ENCODE measurements at places on chromosomes 1 and 21. TPM values are rescaled to one million over a fixed set of nuclear protein-coding genes. Genes with fewer than 3 reads are reported as not detected.

- DNase-seq = no peak
Observed at GRCh38 chr21:43307677-43308070, 119.3 kb downstream of the SIK1 start.

- DNase-seq = no peak
Observed at GRCh38 chr1:55275941-55276341, 60.8 kb upstream of the USP24 start.

GRCh38 chr1:98157524-98158313, 236.9 kb upstream of the DPYD start:
- no peak for DNase-seq

DNA sequence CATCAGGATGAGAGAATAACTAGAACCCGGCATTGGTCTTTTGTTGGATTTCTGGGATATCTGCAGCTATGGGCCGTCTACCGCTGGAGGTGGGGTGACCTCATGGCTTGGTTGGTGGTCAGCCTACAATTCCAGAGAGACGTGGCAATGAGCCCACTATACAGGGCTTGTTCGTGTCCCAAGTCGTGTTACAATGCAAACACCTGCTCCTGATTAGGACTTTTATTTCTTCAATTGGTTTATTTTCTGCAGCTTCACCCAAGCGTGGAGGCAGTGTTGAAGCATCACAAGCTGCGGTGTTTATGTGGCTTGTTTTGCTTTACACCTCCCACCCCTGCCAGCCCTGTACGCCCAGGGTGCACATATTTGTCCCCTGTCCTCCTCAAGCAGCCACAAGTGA, 211.7 kb upstream of the TMEM51 start:
- no peak for DNase-seq

GRCh38 chr1:234579967-234580366, 30.0 kb downstream of the IRF2BP2 start:
- DNase-seq = no peak

GRCh38 chr1:164774819-164775654, 216.1 kb downstream of the PBX1 start:
- no peak for DNase-seq

- no peak for DNase-seq
Observed at GRCh38 chr1:85661767-85662166, 46.5 kb downstream of the ZNHIT6 start.

DNA sequence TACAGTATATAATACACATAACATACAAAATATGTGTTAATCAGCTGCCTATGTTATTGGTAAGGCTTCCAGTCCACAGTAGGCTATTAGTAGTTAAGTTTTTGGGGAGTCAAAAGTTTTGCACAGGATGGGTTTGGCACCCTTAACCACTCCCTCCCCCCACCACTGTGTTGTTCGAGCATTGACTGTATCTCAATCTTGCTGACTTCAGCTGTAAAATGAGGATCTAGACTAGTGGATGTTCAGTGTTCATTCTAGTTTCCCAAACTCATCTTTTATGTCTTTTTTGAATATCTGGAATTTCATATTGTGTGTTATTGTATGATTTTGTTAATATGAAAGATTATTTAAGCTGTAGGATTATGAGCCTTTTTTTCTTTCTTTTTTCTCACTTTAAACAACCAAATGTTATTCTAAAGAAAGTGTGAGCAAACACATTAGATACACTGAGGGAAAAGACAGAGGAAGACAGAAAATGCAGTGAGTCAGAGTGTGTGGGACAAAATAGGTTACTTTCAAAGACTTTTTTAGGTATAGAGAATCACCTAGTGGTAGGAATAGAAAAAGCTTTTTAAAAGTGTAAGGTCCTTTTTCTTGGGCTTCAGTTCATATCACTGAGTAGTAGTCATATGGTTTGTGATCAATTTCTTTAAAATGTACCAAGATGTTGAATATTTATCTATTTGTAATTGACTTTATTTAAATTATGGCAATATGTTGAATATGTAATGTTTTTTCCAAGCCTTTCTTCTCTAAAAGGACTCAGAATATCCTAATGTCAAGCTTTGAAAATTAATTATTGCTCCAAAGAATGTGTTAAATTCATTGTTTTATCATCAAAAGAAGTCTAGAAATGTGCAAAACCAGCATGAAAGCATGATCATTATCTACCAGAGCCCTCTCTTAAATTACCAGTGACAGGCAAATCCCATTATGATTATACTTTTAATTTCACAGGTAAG, 17.9 kb upstream of the CENPF start:
- no peak for DNase-seq

Gene DNAJC11
- total RNA-seq = 29.5 TPM

DNA sequence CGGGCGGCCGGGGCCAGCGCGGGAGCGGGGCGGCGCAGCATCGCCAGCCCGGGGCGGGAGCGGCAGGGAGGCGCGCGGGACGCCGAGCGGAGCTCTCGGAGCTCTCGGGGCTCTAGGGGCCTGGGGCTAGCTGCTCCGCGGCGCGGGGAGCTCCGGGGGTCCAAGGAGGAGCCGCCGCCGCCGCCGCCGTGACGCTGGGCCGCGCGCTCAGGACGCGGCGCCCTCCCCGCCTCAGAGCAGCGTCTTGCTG, 147 bp downstream of the CLSTN1 start:
- DNase-seq = no peak

Gene OR13G1
- total RNA-seq = not detected

DNA sequence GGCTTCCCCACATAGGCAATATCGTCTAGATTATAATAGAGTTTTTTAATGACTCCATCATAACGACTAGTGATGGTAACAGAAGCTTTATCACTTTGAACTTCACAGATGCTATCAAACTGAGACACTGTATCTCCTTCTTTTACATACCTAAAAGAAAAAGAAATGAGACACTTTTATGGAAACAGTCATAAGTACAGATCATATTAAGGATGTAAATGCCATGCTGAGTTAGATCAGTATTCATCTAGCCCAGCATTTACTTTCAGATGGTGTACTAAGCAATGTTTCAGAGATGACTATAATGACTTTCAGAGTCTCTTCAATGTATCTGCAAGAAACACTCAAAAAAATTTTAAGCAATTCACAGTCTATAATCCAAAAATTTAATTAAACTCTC, 18.9 kb downstream of the DBT start:
- DNase-seq = no peak

GRCh38 chr1:1437904-1438376, 2.5 kb downstream of the VWA1 start:
- DNase-seq = peak; percentile 97

DNA sequence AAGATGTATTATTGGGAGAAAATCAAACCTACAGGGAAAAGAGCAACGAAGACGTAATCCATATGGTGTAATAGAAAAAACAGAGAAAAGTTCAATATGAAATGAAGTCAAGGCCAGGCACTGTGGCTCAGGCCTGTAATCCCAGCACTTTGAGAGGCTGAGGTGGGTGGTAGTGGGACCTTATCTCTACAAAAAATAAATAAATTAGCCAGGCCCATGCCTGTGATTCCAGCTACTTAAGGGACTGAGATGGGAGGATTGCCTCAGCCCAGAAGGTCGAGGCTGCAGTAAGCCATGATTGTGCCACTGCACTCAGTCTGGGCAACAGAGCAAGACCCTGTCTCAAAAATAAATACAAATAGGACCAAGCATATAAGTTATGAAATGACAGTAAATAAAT, 11.4 kb downstream of the DESI2 start:
- no peak for DNase-seq

Gene LHX4
- not detected for total RNA-seq

Gene SIPA1L2
- total RNA-seq = 6.9 TPM

All from osteoblast (primary cell).